ENCODE measurements at places on chromosomes 11 and 22.

DNA sequence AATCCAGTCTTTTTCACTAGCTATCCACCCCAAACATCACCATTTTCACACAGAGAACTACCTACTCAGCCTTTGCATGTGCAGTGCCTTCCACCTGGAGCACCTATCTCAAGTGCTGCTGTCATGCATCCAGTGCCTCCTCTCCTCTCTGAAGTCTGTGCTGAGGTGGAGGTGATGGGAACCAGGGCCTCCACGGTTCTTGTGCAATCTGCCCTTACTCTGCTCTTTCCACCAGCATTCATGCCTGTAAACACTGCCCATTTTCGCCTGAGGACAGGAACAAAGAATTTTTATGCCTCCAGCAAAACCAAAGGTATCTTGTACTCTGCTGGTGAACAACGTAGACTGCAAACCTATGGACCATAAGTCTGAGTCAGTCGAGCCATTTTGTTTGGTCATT is 27.0 kb downstream of the PITPNB start:
- no peak for DNase-seq

GRCh38 chr11:12552692-12553091 is 121.5 kb upstream of the TEAD1 start:
- DNase-seq = no peak

- no peak for DNase-seq
Measured at GRCh38 chr22:27952091-27952490, 33.0 kb upstream of the PITPNB start.

DNA sequence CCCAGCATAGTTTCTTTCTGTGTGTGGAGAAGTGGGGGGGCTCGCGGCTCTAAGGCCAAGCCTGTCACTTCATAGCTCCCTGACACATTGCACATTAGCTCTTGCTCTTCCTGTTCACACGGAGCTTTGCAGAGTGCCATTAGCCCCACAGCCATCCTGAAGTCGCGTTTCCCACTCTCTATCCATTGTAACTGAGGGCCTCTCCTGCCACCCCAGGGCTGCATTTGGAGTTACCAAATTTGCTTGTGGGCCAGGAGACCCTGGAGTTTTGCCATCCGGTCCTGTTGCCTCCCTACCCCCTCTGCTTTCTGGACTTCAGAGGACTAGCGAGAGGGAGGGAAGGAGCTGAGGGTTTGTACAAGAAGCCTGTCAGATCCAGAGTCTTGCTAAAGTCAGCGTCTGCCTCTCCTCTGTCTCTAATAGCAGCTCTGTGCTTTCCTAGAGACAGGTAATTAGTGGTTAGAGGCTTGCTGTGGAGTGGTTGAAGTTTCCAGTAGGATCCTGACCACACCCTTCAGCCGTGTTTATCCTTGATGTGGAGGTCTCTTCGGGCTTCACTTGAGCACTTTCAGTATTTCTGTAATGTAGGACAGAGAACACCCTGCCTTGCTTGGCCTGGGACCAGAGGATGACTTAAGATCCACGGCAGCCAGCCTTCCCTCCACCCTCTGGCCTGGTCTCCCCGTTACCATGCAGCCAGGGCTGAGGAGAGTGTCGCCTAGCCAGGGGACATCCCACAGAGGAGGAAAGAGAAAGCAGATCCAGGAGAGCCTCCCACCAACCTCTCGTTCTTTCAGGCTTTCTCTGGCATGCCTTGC is 14.1 kb downstream of the DCPS start:
- DNase-seq = no peak

- DNase-seq = no peak
Measured at GRCh38 chr11:72863916-72864315, 49.7 kb downstream of the ATG16L2 start.

DNA sequence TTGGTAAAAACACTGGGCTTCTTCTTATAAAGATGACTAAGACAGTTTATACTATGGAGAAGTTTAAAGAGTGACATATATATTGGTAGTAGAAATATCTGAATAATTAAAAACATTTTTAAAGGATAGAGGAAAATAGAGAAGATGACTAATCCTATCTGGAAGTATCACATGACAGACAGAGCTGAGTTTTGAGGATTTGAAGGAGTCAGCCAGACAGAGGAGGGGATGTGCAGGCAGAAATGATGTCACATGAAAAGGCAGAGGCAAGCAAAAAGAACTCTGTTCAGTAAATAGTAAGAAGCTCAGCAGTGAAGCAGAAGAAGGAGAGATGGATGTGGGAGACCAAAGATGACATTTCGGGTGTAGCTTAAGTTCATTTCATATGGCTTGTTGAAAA is 1.6 kb downstream of the OR10A2 start:
- no peak for DNase-seq

GRCh38 chr11:76806608-76807205 is 23.6 kb downstream of the TSKU start:
- DNase-seq = no peak

DNA sequence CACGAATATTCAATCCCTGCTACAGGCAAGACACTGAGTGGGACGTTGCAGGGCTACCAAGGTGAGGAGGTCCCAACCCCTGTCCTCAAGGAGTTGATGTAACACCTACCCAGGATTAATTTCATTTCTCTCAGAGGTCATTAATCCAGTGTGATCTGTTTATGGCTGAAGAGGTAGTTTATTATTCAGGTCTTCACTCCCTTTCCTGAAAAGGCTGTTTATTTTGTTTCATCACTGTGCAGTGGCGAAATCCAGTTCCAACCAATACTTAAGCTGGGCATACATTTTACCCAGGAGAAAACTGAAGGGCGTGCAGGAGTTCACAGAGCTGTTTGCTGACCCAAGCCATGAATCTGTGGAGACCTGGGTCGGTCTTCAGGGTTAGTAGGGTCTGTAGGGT is 2.7 kb upstream of the PTPRJ start:
- no peak for DNase-seq

- no peak for DNase-seq
Measured at GRCh38 chr22:46970411-46971098, 208.1 kb downstream of the TBC1D22A start.
